Endothelial cell of coronary artery (primary cell): ENCODE measurements at places on chromosomes 5 and 9. TPM values are rescaled to one million over a fixed set of nuclear protein-coding genes. Genes with fewer than 3 reads are reported as not detected.

CCDC183 gene
- under 0.01 and 1.1 TPM in 2 replicates for total RNA-seq

RECK gene
- total RNA-seq, result 10.1 and 24.8 TPM in 2 replicates

EQTN gene
- not detected in 2 replicates for total RNA-seq

OR2S2 gene
- not detected in 2 replicates for total RNA-seq

WDR41 gene
- 54.3 and 74.2 TPM in 2 replicates for total RNA-seq

LHX6 gene
- 0.27 and 1.3 TPM in 2 replicates for total RNA-seq

PHF2 gene
- 11.6 and 13.6 TPM in 2 replicates for total RNA-seq

LCN15 gene
- total RNA-seq, result not detected in 2 replicates

IFNA8 gene
- total RNA-seq, result not detected in 2 replicates

PLEKHG4B gene
- not detected in 2 replicates for total RNA-seq

DMRT3 gene
- total RNA-seq, result not detected in 2 replicates

SPATA31A5 gene
- not detected in 2 replicates for total RNA-seq

MAP1B gene
- total RNA-seq, result 84.9 and 109 TPM in 2 replicates

SLC22A5 gene
- total RNA-seq, result 1.7 and 3.9 TPM in 2 replicates

KCNV2 gene
- not detected in 2 replicates for total RNA-seq

TTC23L gene
- 0.09 TPM in 1 of 2 replicates, not detected in the other for total RNA-seq

PLPP7 gene
- total RNA-seq, result 0.90 and 3.3 TPM in 2 replicates

CDO1 gene
- 1.0 and 2.0 TPM in 2 replicates for total RNA-seq

NR4A3 gene
- total RNA-seq, result under 0.01 and 0.09 TPM in 2 replicates

FBXO10 gene
- total RNA-seq, result 8.3 and 10.1 TPM in 2 replicates

GPR150 gene
- 0.18 and 0.19 TPM in 2 replicates for total RNA-seq

CER1 gene
- not detected in 2 replicates for total RNA-seq

FOXD4 gene
- total RNA-seq, result 0.09 and 0.19 TPM in 2 replicates
